ENCODE measurements at places on chromosomes 2 and 18.

- no peak for DNase-seq
Measured at GRCh38 chr2:150675807-150676206, 188.3 kb upstream of the RND3 start.

DNA sequence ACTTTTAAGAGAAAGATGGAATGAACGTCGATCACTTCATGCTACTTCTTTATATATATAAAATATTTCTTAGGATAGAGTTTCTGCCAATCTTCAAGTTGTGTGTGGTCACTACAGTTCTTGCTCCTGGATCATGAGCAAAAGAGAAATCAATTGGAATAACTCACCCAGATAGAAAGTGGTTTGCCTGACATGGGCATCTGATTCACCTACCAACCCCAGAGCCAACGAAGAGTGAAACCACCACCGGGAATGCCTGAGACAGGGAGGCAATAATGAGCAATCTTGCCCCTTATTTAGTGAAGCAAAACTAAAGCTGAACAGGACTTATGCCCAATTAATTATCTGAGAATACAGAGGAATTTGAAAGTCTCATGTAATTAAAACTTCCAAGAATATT, 250.2 kb upstream of the REG3G start:
- DNase-seq, result no peak

GRCh38 chr18:58858591-58859468, 5.8 kb upstream of the ZNF532 start:
- no peak for DNase-seq

- no peak for DNase-seq
Measured at GRCh38 chr2:9748577-9748976, 94.7 kb upstream of the TAF1B start.

All from omental fat pad (tissue), 4 donors.